ENCODE measurements at places on chromosomes 16 and 17.

DNA sequence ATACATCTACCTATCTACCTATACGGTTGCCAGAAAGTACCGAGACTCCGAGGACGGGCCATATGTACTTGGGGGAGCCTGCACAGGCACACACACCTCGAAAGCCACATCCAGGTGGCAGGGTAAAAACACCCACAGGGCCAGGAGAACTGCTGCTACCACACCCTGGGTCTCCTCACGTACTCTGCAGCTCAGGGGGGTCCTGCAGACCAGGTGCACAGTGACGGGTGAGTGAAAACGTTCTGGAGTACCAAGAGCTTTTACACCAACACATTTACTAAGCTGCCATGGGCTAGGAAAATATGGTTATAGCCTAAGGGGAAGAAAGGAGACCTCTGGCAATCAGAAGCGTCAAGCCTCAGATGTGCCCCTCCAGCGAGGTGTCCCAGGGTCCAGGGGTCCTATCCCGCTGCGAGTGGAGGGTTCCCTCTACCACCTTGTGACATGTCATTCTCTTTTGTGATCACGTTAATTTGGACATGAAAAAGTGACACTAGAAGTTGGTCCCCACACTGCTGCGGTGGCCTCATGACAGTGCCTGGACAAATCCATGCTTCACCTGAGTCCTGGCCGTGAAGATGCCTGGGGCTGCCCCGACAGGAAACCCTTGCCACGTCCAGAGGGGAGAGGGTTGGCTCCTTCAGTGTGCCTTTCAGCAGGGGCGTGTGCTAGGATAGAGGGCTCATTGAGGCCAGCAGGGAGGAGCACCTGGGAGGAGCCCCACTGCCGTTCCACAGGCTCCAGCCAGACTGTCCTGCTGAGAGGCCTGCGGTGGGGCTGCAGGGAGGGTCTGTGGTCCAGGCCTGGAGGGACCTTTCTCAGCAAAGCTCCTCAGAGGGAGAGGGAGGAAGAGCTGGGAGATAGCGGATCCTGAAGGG, 1.8 kb downstream of the CANT1 start:
- DNase-seq: no peak

DNA sequence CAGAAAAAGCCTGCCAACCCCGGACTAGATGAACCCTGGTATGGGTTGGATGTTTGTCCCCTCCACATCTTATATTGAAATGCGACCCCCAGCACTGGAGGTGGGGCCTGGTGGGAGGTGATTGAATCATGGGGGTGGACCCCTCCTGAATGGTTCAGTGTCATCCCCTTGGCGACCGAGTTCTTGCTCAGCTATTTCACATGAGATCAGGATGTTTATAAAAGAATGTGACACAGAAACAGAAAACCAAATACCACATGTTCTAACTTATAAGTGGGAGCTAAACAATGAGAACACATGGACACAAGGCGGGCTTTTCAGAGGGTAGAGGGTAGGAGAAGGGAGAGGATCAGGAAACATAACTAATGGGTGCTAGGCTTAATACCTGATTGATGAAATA, 576.0 kb upstream of the HSBP1 start:
- no peak for DNase-seq

DNA sequence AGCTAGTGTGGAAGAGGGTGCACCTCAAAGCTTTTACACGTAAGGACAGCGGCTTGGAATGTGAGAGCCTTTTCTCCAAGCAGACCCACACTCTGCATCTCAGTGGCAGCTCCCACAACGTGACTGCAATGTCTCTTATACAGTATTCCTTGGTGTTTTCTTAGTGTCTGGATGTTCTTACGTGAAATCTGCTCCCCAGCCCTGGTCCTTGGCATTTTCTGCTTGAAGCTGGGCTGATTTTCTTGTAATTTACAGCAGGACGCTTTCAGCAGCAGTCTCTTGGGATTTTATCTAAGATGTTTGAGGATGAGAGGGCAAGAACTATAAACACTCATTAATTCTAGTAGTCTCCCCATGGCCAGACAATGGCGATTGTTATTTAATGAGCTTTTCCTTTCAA, 12.1 kb upstream of the POLR3E start:
- DNase-seq: no peak

GRCh38 chr16:57477531-57478202, 8.6 kb downstream of the DOK4 start:
- DNase-seq: no peak

- DNase-seq: no peak
These were observed 129.4 kb downstream of the TANGO6 start for GRCh38 chr16:68972720-68973119.

Data from LoVo (cell line).